Activated CD8-positive, alpha-beta memory T cell treated with anti-CD3 and anti-CD28 coated beads for 24 hours (primary cell): ENCODE measurements at places on chromosomes 5 and 9.

DNA sequence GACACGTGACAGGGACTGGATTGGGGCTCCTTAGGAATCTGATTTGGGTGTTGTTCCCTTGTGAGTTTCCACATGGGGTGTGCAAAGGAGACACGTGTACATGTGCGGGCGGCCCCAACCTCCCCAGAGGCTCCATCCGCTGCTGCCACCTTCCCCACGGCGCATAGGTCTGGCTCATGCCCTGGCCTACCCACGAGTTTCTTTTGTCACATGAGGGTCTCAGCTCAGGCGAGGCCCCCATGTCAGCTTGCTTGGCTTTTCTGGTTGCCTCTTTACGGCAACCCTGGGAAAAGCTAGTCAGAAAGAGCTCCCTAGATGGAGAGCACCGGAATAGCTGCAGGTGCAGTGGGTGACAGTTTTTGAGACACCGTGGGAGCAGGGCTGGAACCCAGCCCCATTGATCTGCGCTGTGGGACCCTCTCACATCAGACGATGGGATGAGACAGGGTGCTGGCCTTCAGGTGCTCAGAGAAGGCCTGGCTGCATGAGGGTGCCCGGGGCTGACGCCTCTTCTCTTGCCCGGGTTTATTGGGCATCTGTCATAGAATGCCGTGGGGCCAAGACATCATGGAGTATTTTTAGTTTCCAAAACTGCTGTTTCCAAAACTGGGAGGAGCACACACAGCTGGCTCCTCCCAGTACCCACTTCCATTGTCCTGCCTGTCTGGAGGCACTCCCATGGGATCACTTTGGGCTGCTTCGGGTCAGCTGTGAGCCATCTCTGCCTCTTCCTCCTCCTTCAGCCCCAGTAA, 107.8 kb downstream of the WNK2 start:
- peak; percentile 44 for DNase-seq

- no peak for DNase-seq
Observed at GRCh38 chr5:10832987-10833386, 72.0 kb upstream of the DAP start.

DNA sequence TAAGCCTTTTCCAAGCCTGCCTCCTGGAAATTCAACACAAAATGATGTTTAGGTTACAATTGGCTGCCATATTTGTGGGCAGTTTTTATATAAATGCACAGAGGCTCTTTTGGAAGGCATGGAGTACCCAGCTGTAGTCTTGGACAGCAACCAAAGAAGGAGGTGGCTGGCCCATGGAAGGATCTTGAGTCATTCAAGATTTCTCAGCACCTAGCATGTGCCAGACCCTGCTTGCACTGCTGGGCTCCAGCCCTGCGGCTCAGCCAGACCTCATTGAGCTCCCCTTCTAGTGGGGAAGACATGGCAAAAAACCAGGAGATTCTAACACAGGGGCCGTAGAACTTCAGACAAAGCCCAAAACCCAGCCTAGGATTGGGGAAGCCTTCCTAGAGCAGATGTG, 22.1 kb downstream of the JADE2 start:
- no peak for DNase-seq

DNA sequence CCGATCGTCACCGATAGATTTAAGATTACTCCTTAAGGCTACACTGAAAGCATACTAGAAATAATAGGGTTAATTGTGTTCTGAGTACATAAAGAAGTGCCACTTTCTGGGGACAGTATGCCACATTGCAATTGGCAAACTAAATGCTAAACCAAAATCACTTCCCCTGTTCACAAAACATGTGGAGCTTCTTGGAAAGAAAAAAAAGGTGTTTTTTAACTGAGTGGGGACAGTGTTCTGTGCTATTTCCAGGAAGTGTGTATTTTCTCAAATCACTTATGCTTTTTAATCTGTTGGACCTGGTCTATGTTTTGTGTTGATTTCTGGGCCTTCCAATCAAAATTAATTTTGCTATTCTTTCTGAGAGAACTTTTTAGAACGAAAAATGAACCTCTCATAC, 149.3 kb upstream of the MPDZ start:
- DNase-seq: no peak

DNA sequence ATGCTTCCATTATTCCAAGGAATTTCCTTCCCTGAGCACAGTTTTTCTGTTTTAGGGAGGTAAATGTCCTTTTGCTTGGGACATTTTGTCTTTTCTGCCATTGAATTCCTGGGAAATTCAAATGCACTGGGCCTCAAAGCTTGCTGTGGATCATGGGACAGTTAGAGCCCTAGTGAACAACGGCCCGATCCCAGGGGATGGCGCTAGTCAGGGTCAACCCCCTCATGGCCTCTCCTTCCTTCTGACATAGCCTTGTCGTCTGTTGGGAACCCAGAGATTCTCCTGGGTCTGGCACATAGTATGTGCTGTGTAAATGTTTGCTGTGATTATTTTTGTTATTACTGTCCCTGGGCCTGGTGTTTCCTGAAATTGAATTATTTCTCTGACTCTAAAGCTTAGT, 30.7 kb upstream of the COL15A1 start:
- DNase-seq: no peak

DNA sequence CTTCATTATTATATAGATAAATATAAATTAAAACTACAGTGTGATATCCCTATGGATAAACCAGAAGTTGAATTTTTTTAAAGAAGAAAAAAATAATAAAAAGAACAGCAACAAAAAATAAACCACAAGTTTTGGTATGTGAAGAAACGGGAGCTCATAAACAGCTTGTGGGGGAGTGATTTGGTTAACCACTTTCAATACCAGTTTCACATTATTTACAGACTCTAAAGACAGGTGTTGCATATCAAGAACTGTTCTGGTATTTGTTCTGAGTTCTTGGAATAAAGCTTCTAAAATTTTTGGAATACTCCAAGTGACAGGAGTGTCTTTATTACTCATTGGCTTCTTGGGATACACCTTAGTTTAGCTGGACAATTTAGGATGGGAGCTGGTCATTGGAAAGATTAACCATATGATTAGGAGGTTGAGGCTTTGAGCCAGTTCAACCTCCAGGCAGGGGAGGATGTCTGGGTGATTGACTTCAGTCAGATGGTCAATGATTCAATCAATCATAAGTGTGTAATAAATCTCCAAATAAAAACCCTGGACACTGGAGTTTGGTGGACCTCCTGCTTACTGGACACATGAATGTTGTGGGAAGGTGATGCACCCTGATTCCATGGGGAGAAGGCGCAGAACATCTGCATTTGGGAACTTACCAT, 2223.1 kb upstream of the C9orf72 start:
- no peak for DNase-seq

- DNase-seq: no peak
Observed at GRCh38 chr5:58149345-58149744, 310.5 kb downstream of the PLK2 start.

- DNase-seq: peak; percentile 51
Observed at GRCh38 chr5:936149-937144, 43.8 kb downstream of the TRIP13 start.
